ENCODE measurements at places on chromosomes 16 and 17.

- DNase-seq: no peak
Measured at GRCh38 chr17:67390006-67390645, 13.0 kb downstream of the PITPNC1 start.

GRCh38 chr17:29577385-29578211 is 9.1 kb downstream of the TP53I13 start:
- DNase-seq: no peak

DNA sequence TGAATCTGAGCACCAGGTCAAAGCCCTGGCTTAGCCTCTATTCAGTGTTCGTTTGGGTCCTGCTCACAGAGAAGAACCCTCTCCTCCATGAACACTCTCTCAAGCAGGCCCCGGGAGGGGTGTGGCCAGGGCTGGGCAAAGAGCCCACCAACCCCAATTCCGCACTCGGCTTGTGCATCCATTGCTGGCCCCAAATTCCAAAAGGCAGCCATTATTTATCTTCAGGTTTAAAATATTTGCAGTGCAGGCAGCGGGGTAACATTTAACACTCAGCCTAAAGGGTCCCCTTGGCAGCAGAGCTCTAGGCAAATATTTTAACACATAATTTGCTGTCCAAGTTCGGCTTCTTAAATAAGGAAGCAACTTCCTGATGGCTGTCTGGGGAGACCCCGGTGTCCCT is 115.7 kb downstream of the ZNF423 start:
- DNase-seq: no peak

- no peak for DNase-seq
Measured at GRCh38 chr16:85017151-85017550, 5.8 kb upstream of the ZDHHC7 start.

DNA sequence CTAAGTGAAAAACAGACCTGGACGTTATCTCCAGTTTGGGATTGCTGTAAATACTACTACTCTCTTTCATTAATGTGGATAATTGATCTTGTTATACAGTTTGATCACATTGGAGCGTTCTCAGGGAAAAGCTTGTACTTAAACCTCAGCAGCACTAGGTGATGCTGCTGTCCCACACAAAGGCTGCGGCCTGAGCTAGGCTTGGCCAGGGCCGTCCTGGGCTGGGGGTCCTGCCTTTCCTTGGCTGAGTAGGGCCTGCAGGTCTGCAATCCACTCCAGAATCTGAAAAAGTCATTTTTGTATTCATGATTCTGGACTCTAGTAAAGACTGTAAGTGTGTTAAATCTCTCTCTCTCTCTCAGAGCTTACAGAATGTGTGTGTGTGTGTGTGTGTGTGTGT is 23.7 kb upstream of the PMFBP1 start:
- no peak for DNase-seq

DNA sequence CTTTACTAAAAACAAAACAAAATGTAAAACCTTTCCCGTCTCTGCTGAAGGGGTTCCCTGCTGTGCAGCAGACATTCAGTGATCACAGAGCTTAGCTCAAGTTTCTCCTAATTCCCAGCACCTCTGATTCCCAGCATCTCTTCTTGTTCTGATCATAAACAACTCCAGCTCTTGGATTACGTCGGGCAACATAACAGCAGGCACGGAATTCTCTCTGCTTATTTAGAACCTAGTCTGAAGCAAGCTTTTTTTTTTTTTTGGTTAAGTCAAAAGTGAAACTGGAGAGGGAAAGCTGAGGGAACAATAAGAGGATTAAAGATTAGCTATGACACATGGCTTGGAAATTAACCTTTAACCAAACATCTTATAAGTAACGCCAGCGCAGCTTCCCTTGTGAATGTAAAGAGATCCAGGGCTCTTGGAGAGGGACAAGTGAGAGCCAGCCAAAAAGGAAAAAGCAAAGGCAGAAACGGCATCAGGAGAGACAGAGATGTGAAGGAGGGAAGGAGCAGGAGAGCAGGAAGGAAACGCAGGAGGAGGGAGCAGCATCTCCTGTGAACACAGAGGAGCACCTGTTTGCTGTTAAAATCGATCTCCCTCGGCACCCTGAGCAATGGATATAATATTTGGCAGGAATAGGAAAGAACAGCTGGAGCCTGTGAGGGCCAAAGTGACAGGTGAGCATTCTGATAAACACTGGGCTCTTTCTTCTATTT is at the start of gene BCO1:
BCO1 (plus strand) TSS at position 394 of the 716 bp plus-strand sequence; CDS start at position 614, 220 bp downstream.
- peak; percentile 11 for DNase-seq

DNA sequence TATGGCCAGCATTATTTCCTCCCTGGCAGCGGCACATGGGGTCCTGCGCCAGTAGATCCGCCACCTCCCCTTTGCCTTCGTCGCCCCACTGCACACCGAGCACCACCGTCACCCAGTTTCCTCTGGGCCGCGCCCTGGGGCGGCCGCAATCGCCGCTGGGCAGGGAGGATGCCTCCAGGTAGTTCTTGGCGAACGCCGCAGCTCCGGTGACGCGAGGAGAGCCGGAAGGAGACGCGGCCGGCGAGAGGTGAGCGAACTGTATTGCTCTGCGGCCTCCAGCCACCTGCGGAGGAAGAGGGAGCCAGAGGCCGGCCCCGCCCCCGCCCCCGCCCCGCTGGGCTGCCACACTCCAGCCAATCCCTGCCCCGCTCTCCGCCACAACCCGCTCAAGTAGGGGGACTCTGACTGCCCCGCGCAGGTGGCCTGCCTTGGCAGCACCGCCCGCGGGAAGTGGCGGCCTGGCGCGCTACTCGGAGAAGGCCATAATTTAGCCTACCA is 11.8 kb upstream of the SLFN13 start:
- DNase-seq: no peak

- DNase-seq: peak; percentile 25
Measured at GRCh38 chr17:33560165-33560564, 267.1 kb upstream of the ASIC2 start.

DNA sequence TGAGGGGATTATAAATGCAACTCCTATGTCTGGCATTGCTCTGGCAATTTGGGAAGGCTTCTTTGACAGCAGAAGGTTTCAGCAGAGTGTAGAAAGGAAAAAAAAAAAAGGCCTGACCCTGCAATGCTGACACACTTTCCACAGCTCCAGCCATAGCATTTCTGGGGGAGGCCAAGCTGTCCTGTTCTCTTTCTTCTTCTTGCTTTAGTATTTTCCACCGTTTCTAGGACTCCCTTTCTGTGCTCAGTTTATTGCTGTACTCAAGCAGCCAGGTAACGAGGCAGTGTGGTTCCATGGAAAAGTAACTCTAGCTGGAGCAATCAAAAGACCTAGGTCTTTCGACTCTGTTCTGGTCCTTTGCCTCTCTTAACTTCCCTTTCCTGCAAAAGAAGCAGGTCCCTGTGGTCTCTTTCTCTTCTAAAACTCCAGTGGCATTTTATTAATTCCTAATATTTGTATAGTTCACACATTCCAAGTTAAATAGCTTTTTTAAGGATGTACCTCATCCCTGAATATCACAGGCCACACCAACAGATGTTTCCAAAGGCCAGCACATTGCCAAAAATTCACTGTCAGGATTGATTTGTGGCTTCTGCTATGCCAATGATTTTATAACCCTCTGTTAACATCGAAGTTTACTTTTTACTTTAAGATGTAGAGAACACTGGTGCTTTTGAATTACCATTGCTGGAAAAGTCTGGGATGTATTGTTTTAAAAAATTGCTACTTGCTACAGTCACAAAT is 90.3 kb upstream of the BCAR1 start:
- DNase-seq: no peak

DNA sequence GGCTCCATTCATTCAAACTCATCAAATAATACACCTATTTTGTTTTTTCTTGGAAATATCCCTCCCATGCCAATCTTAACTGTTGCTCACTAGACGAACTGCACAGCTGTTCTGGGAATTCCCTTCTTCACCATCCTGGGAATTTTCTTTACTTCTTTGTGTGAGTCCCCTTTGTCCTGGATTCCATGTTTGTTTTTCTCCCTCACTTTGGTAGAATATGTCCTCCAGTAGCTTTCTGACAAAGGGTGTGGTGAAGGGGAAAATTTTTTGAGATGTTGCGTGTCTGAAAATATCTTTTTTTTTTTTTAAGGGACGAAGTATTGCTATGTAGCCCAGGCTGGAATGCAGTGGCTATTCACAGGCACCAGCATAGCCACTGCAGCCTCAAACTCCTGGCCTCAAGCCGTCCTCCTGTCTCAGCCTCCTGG is 17.2 kb upstream of the UTP6 start:
- no peak for DNase-seq

DNA sequence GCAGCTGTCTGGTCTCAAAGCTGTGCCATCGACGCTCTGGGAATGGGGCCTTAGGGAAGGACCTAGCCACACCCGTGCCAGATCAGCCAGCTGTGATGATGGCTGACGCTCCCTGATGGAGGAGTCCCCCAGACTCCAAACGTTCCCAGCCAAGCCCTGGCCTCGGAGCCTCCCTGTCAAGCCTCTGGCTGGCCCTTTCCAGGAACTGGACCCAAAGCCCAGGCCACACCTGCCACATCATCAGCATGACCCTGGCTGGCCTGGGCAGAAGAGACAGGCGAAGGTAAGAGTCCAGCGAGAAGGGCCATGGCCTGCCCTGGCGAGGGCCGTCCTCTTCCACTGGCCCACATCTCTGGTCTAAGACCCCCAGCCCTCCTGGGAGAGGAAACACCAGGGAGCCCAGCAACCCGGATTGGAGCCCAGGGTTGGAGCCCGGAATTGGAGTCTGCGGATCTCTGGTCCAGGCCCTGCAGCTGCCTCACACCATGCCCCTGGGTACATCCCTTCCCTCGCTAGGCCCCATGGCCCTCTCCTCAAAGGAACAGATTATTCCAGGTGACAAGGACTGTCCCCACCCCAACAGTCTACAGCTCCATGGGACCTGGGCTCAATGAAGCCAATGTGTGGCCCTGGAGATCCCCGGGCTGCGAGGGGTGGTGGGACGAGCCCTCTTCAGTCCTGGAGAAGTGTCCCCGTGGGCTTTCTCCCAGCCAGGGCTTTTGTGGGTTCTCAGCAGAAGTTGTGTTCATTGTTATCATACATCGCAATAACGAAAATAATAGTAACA is 105.1 kb upstream of the TNRC6C start:
- DNase-seq: no peak

DNA sequence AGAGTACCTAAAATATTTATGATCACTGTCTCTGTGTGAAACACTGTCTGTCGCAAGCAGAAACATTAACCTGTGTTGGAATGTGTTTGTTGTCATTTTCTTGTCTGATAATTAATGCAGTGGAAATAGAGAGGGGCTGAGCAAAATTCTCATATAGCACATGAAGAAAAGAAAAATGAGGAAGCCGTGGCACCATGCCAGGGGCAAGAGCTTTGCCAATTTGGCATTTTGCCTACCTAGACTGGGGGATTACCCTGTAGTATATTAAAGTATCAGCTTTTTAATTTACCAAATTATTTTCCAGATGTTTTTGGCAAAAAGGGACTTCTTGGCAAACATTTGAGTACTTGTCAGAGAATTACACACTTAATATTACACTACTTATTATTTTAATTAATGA is 1326.6 kb upstream of the GOT2 start:
- no peak for DNase-seq

DNA sequence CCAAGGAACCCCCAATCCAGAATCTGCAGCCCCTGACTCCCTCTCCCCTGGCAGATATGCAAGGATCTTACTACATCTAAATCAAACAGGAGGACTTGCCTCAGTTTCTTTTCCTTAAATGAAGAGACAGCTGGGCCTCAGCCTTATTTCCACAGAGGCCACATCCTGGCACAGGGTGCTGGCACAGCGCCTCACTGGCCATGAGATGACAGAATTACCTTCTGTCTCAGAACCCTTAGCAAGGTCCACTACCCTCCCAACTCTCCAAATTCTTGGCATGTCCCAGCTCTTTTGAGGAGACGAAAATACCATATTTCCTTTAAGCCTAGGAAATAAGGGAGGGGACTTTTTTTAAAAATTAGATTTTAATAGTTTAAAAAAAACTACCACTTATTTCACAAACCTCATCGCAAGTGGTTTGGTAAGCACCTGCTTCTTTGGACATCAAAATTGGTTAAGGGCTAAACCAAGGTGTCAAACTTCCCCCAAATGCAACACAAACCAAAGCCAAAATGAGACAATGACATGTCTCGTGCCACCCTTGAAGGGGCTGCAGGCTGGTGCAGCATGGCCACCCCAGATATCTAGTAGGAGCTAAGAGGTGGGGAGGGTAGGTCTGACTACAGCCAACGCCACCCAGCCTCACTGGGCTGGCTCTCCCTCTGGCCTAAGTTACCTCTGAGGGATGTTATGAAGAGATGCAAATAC is 25.3 kb downstream of the FAM117A start:
- DNase-seq: no peak

- DNase-seq: no peak
Measured at GRCh38 chr17:28574526-28574925, 2.2 kb downstream of the ALDOC start.

GRCh38 chr17:76820039-76820438 is 48.2 kb upstream of the MGAT5B start:
- no peak for DNase-seq

Measured in HS-5 (cell line).